ENCODE measurements at places on chromosomes 13 and 19.

GRCh38 chr13:85694992-85695391, 104.2 kb downstream of the SLITRK6 start:
- no peak for DNase-seq

GRCh38 chr19:5968431-5969373, 9.2 kb downstream of the RANBP3 start:
- DNase-seq = peak; percentile 25

- no peak for DNase-seq
These were observed 43.6 kb upstream of the UBAC2 start for GRCh38 chr13:99157046-99157445.

DNA sequence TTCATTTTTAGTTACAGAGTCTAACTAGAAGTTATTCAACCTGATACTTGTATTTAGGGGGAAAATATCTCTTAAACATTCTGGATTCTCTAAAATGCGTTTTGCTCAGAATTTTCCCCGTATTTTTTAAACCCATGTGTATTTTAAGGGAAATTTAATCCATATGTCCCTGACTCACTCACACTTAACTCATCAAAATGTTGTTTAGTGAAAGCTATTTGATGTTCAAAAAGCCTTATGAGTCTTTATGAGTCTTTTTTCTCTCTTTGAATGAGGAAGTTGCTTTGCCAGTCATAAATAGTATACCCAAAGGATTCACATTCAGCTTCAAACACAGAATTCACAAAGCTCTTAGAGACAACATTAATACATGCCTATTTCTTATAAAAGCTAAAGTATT, 16.4 kb downstream of the MAB21L1 start:
- no peak for DNase-seq

DNA sequence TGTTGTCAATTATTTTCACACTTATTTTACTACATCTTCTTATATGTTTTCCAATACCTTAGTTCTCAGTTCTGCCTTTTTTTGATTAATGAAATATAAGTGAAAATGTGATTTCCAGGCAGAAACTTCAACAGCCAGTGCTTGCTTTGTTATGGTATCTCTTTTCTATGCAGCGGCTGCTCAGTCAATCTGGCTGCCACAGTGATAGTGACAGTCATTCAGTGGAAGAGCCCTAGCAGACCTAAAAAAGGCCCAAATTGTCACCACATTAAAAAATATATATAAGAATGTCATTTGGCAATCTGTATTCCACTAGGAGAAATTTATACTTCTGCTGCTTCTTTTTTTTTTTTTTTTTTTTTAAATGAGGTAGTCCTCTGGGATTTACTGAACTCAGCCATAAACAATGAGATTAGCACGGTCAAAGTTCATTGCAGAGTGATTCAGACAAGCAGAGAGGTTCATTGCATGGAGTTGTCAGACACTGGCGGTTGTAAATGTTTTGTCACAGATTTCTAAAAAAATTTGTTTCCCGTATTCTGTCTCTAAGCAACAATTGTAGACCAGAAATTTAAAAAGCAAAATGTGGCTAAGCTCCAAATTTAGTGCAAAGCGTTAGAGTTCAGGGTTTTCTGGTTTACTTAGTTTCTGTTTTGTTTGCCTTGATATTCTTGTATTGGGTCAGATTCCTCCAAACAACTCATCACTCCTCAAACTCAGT, 94.7 kb upstream of the PRR20A start:
- DNase-seq = no peak

GRCh38 chr13:50686551-50686950, 156.9 kb downstream of the DLEU7 start:
- DNase-seq = no peak

Measured in astrocyte (in vitro differentiated cells and primary cell).